ENCODE measurements at places on chromosomes 12 and 14. TPM values are rescaled to one million over a fixed set of nuclear protein-coding genes. Genes with fewer than 3 reads are reported as not detected.
A peak's percentile ranks its signal among the peaks of the same experiment; 100 is the strongest.

Gene TESPA1
- total RNA-seq: 51.1 TPM

- no peak for ATAC-seq
Measured at GRCh38 chr12:26629864-26630263, 203.1 kb downstream of the ITPR2 start.

Gene SRRM4
- total RNA-seq: not detected

GRCh38 chr12:6195665-6196535, 4.3 kb upstream of the CD9 start:
- ATAC-seq: peak; percentile 87

- no peak for ATAC-seq
Measured at GRCh38 chr12:105978276-105978675, 160.5 kb downstream of the NUAK1 start.

DNA sequence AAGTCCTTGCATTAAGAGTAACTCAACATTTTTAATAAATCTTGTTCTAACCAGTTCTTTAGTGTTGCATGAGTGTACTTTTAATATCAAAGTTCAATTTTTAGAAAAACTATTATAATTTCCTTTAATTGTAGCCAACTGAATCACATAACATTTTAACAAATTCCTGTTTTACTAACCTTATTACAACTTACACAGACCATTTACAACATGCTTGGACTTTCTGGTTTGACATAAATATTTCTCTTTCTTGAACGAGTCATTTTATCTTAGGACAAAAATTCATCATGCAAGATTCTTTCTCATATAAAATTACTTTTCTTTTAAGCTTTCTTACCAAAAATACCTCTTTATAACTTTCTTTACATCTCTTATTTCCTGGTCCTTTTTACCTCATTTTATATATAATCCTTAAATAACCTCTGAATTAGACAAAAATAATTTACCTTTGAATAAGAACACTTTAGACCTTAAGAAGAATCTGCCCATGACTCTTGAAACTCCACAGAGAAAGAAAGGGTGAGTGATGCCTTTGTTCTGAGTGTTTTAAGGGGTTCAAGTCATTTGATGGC, 3.9 kb downstream of the SLCO1A2 start:
- ATAC-seq: no peak

DNA sequence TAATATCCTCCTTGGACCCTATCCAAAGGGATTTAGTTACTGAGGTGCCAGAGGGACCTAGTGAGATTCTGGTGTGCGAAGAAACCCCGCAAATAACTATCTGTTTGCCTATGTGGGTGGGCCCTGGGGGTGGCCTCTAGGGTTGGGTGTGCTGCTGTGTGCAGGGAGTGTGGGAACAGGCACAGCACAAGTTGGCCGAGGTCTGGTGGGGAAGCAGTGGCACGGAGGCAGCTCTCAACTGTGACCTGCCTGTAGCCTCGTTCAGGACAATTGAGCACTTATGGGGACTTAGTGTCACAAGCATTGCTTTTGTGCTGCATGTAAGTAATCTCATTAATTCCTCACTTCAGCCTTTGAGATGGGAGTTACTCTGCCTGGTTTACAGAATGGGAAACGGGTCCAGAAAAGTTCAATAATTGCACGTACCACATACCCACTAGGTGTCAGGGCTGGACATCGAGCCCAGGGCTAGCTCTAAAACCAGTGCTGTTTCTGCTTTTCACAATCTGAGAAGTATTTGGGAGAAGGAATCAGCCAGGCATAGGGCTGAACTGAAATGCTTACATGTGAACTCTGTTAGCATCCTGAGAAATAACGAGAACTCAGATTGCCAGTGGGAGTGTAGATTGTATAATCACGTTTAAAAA, 58.8 kb downstream of the TECPR2 start:
- ATAC-seq: no peak

Gene ZNF84
- 30.0 TPM for total RNA-seq

Gene ANO4
- not detected for total RNA-seq

GRCh38 chr12:66653796-66654195, 25.1 kb downstream of the GRIP1 start:
- ATAC-seq: no peak

GRCh38 chr12:109926016-109926415, 25.9 kb downstream of the TCHP start:
- ATAC-seq: no peak

Gene TMEM30B
- total RNA-seq: 1.0 TPM

GRCh38 chr14:102363182-102363943, 622 bp downstream of the TECPR2 start:
- ATAC-seq: peak; percentile 6

- no peak for ATAC-seq
Measured at GRCh38 chr14:104207142-104208014, 69.0 kb downstream of the KIF26A start.

DNA sequence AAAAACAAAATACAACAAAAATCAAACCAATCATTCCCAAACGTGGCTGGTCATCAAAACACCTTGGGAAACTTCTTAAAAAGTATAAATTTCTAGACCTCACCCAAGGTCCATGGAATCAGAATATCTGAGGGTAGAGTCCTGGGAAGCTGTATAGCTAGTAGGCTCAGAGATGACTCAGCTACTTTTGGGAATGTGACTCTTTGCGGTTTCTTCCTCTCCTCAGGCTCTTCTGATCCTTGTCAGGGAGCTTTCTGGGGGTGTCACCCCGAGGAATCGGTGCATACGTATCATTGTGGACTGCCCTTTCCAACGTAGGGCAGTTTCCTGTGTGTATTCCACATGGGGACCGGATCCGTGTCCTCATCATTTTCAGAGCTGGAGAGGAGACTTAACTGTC, 14.8 kb downstream of the JDP2 start:
- no peak for ATAC-seq

Gene NABP2
- total RNA-seq: 61.0 TPM

Gene SMCO2
- 0.41 TPM for total RNA-seq

DNA sequence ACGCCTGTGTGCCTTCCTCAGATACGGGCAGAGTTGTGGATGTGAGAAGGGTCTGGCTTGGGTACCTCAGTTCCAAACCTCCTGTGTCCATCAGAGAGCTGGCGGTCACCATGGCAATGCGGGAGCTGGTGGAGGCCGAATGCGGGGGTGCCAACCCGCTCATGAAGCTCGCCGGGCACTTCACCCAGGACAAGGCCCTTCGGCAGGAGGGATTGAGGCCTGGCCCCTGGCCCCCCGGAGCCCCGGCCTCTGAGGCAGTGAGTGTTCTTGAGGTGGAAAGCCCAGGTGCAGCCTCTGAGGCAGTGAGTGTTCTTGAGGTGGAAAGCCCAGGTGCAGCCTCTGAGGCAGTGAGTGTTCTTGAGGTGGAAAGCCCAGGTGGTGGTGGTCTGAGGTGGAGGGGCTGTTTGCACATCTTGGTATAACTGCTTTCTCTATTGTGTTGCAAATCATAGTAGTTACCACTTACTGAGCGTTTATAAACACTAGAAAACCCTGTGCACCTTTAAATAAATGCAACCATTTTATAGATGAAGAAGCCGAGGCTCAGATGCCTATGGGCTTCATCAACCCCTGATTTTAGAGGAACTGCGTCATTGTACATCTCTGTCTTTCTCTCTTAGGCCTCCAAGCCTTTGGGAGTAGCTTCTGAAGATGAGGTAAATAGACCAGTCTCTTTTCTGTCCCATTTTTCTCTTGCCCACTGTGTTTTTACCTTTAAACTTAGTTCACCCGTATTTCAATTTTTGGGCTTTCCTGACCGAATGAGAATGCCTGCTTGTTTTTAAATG, 976 bp downstream of the PEX5 start:
- no peak for ATAC-seq

Gene TCP11L2
- 22.4 TPM for total RNA-seq

DNA sequence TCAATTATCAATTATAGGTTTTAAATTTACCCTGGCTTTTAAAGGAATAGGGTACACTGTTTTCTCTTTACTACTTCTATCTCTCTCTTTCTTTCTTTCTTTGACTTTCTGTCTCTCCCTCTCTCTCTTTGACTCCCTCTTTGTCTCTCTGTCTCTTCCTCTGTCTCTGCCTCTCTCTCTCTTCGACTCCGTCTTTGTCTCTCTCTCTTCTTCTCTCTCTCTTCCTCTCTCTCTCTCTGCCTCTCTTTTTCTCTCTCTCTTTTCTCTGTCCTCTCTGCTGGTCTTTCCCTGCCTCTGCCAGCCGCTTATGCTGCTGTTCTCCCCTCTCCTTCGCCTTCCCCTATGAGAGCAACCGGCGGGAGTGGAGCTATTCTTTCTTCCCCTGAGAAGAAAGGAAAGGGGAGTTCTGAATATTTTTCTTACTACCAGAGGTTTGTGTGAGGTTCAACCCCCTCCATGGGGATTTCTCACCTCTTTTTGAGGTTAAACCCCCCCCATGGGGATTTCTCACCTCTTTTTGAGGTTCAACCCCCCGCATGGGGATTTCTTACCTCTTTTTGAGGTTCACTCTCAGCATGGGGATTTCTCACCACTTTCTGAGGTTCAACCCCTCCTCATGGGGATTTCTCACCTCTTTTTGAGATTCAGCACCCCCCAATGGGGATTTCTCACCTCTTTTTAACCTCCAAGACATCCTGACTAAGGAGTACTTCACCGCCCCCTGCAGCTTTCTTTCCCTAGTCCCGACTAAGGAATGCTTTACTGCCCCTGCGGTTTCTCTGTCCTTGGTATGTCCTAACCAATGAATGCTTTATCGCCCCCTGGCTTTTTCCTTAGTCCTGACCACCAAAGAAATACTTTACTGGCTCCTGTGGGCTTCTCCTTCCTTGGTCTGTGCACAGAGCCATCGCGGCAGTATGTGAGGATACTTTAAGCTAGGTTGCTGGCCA, 27.4 kb upstream of the DDHD1 start:
- peak; percentile 81 for ATAC-seq

DNA sequence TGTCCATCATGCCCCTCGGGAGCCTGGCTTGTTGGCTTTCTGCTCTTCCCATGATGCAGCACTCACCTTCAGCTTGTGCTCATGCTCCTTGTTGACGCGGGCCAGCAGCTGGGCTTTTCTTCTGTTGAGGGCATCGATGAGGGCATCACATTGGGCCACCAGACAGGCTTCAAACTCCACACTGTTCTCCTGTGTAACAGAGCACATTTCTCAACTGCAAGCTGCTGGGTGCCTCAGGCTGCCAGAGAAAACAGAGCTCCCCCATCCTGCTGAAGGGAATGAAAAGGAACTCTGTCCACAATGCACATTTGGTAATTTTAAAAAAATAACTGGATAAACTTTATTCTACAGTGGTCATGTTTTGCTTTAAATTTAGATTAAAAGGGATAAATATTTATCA, 72.1 kb downstream of the TRIM9 start:
- no peak for ATAC-seq

DNA sequence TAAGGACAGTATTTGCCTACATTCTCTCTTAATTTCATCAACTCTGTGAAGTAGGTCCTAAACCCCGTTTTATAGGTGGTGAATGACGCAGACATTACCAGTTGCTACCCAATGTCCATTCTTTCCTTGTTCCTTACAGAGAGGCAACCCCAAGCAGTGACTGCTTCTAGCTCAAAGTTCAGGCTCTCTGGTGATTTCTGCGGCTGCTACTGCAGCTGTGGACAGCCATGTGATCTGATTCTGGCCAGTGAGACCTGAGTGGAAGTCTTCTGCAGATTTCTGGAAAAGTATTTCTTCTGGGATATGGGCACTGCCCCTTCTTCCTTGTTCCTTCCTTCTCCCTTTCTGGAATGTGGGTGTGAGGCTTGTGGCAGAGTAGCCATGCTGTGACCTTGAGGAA, 82.9 kb downstream of the ARF6 start:
- ATAC-seq: no peak

- no peak for ATAC-seq
Measured at GRCh38 chr14:19878029-19878642, 3.2 kb downstream of the OR4K2 start.

Gene PAH
- not detected for total RNA-seq

DNA sequence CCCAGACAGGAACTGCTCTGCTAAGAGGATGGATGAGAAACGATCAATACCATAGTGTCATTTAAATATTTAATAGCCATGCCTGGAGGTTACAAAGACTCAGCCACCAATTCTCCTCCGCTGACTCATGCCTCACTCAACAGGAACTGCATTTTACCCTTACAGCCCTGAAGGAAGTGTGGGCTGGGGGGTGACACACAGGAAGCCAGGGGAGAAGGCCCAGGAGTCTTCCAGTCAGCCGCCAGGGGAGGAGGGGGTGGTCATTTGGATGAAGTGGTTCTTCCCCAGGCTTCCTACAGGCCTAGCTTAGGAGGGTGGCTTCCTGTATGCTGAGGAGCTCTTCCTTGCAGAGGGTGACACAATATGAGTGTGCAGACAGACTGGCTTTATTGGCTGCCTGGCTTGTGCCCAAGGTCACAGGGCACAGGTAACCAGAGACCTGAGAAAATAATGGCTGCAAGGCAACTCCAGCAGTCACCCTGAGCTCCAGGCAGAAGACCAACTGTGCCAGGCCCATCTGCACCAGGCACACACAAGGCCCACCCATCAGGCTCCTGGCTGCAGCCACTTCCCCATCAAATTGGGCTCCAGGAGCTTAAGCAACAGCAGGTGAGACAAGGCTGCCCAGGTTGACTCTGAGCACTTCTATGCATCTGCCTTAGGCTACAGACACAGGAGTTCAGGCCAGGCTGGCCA, 30.6 kb upstream of the RPLP0 start:
- peak; percentile 94 for ATAC-seq

DNA sequence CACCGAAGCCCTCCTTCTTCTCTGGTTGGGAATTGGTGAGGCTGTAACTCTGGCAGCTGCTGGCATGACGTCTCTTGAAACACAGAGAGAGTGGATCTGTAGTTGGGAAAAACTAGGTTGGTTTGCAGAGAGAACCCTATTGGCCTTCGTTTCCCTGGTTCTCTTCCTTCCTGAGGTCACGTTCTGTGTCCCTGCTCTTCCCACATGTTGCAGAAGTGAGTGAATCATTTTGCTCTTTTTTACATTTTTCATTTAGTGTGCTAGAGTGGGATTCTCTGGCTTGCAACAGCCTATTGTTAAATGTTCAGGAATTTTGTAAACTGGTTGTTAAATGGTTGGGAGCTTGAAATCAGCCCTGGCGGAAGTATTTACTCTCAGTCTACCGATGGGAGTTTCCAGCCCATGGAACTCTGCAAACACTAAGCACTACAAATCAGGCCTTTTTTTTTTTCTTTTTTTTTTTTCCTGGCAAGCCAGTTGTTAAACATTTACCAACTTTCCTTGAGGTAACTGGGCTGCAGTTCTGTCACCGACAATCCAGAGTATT, 26.8 kb upstream of the CKAP4 start:
- ATAC-seq: no peak

Gene RNASE3
- total RNA-seq: not detected

Gene SSTR1
- total RNA-seq: not detected

Gene KLRC4
- total RNA-seq: not detected

GRCh38 chr12:40693207-40693821, 1.1 kb downstream of the CNTN1 start:
- no peak for ATAC-seq

- no peak for ATAC-seq
Measured at GRCh38 chr12:62933220-62933601, 1.7 kb downstream of the PPM1H start.

DNA sequence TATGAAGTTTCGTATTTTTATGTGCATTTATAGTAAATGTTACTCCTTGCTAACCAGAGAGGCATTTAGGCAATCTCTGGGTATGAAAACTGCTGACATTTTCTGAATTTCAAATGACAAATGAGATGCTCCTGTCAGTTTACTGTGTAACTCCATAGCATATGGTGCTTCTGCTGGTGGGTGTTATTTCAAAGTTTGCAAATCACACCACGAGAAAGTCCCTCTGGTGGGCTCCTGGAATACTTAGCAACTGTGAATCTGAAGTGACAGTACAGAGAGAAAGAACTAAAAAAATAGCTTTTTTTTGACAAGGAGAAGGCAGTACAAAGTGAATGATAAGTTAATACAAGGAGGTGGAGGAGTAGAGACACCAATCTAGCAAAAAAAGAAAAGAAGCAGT, 161.5 kb downstream of the DERA start:
- ATAC-seq: no peak

GRCh38 chr14:96630281-96630680, 128.1 kb downstream of the PAPOLA start:
- ATAC-seq: no peak
